NCI-H187 (cell line): ENCODE measurements at places on chromosomes 2 and 18.

GRCh38 chr2:96402591-96402990 is 67.0 kb downstream of the NCAPH start:
- no peak for DNase-seq

- DNase-seq, result no peak
These were observed 361.8 kb upstream of the UBE2E3 start for GRCh38 chr2:180618570-180618969.

DNA sequence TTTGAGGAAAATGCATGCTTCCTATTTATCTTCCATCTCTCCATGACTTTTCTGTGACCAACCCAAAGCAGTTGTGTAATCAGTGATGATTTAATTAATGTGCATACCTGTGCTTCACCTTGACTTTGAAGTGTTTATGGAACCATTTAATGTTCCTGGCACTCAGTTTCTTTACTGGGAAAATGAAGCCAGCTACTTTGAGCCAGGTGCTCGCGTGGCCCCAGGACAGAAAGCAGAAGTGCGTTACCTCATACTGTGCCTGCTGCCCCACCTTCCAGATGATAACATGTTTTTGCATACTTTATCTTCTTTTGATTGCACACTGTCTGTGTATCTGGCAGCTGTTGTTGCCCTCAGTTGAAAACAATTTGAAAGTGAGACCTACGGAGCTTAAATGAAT is 61.3 kb downstream of the PMAIP1 start:
- DNase-seq, result no peak

- DNase-seq, result no peak
These were observed 41.2 kb downstream of the SLC9A4 start for GRCh38 chr2:102514061-102514785.

- DNase-seq, result no peak
These were observed 1.1 kb downstream of the BIN1 start for GRCh38 chr2:127105656-127106456.

- DNase-seq, result no peak
These were observed 67.2 kb downstream of the MCFD2 start for GRCh38 chr2:46848447-46848846.

GRCh38 chr18:37176621-37176934 is 347.7 kb downstream of the KIAA1328 start:
- DNase-seq, result no peak

DNA sequence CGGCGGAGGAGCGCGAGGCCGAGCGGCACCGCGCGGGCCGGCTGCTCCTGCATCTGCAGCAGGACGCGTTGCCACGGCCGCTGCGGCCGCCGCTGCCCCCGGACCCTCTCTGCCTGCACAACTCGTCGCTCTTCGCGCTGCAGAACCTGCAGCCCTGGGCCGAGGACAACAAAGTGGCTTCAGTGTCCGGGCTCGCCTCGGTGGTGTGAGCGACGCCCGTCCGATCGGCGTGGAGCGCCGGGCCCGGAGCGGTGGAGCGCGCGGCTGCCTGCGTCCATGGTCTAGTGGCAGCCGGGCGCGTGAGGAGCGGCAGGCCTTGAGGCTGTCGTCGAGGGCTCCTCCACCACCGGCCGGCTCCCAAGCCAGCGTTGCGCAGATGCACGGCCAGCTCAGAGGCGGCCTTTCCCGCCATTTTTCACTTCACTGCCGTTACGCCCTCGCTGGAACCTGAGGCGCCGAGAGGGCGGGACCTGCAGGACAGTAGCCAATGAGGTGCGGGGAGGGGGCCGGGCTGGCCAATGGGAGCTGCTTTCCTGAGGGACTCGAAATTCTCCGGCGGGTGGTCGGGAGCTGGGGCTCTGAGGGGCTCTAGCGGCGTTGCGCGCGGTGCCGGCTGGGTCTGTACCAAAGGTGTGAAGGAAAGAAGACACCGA is 1.9 kb downstream of the TLX2 start:
- DNase-seq, result no peak

DNA sequence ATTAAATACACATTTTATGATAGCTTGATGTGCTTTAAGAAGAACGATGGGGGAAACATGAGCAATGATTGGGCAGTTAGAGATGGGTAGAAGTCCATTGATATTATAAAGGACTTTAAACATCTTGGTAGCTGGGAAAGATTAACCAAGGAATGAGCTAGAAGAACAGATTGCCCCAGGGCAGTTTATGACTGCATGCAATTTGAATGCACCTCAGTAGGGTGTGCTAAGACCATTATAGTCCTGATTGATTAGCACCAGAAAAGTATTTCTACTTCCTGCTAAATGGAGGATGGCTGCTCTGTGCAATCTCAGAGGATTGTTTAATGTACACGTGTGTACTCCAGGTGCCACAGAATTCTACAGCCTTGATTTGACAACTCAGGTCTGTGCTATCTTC is 641.9 kb downstream of the CNTNAP5 start:
- no peak for DNase-seq

DNA sequence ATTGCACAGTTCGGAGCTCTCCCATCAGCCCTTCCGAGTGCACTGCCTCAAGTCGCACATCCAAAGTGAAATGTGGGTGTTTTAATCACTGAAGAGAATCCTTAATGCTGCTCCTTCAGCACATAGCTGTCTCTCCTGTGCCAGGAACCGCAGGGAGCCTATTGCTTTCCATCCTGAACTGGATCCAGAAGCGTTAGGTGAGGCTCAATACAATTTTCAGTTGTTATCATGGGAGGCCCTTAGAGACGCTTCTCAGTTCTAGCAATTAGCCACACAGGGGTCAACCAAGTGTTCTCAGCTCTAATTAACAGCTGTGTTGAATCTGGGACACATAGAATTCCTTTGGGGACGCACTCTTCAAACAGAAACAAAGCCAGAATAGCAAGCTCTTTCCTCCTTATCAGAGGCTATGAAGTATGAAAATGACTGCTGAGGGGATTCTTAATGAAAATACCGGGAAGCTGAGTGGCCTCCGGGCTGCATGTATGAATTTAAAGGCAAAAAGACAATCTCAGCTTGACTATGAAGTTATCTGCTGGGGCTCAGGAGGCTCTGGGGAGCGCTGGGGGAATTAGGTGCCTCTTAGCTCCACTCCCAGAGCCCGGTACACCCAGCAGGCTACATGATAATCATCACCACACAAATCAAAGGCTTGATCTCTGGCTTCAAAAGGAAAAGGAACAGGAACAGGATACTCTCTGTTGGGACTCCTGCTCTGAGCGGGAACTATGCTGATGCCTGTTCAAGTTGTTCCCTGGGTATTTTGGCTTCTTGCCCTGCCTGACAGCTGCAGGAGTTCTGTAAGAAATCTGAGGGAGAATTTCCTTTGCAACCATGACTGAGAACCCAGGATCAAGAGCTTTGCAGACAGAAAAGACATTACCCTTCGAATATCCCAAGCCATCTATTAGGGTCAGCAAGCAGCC is 55.4 kb upstream of the NCOA1 start:
- no peak for DNase-seq

DNA sequence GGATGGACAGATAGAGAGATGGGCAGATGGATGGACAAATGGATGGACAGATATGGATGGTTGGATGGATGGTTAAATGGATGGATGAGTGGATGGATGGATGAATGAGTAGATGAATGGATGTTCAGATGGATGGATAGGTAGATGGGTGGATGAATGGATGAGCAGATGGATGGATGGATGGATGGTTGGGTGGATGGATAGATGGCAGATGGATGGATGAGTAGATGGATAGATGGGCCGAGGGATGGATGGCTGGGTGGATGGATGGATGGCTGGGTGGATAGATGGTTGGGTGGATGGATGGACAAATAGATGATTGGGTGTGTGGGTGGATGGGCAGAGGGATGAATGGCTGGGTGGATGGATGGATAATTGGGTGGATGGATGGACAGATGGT is 98.9 kb upstream of the OTOS start:
- DNase-seq, result no peak

DNA sequence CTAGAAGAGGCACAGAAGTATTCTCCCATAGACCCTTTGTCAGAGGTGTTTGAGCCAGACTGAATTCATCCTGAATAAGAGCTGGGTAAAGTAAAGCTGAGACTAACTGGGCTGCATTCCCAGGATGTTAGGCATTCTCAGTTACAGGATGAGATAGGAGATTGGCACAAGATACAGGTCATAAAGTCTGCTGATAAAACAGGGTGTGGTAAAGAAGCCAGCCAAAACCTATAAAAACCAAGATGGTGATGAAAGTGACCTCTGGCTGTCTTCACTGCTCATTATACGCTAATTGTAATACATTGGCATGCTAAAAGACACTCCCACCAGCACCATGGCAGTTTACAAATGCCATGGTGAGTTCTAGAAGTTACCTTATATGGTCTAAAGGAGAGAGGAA is 364.9 kb upstream of the TMEFF2 start:
- DNase-seq, result no peak

GRCh38 chr18:50285071-50285470 is 2.4 kb downstream of the CXXC1 start:
- DNase-seq, result no peak

GRCh38 chr2:3703757-3704355 is 481 bp downstream of the DCDC2C start:
- peak; percentile 22 for DNase-seq

DNA sequence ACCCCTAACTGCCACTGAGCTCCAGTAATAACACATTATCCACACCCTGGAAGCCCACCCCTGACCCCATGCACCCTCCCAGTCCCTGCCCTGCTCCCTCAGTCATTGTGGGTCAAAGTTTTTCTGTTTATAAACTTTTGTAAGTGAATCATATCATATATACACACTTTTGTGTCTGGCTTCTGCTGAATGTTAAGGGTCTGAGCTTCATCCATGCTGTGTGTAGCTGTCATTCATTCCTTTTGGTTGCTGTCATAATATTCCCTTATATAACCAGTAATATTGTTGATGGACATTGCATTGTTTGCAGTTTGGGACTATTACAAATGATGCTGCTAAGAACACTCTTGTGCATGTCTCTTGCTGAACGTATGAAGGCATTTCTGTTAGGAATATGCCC is 14.5 kb downstream of the CNNM4 start:
- DNase-seq, result no peak

DNA sequence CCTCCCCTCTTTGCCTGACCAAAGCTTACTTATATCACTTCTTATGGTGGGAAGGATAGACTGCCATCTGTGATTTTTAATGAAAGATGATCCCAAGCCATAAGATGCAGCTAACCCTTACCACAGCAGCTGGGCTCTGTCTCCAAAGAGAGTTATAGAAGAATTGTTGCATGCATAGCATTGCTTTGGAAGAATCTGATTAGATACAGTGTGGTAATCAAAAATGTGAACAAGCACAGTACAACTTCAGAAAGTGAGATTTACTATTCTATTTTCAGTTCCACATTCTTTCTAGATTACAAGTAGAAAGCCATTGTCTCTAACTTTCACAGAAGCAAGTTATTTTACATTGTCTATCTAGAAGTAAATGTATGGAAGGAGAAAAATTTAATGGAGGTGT is 129.0 kb upstream of the ACVR2A start:
- DNase-seq, result no peak

- no peak for DNase-seq
These were observed 2.0 kb downstream of the RDH14 start for GRCh38 chr2:18558458-18558857.

- DNase-seq, result no peak
These were observed 141.0 kb downstream of the FMNL2 start for GRCh38 chr2:152475982-152476381.

DNA sequence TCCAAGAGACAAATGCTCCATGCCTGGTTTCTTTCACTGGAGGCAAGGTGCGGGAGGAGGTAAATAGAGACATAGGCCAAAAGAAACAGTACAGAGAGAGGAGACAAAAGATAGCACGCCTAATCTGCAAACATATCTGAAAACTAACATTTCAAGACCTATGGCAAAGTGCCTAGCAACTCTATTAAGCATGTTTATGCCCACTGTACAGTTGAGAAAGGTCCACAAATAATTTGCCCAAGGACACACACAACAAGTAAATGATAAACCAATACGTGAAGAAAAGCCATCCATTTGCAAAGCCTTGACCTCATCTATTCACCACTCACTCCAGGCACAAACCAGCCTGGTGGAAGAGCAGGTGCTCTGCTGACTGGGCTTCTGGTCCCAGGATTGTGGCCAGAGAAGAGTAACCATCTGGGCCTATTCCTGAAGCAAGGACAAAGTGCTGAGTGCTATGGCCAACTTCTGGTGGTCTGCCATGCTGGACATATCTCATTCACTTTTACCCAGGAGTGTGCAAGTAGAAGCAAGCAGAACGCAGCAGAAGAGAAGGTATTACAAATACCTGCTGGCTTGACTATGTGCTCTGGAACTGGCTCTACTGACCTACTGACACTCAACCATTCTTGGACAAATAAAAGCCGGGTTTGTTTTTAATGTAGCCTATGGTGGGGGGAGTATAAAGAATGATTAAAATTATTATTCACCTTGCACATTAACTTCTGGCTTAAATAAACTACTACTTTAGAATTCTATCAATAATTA is 25.3 kb downstream of the TMEM131 start:
- DNase-seq, result no peak

- DNase-seq, result no peak
These were observed 3.6 kb downstream of the SPATA3 start for GRCh38 chr2:230999477-230999876.

- no peak for DNase-seq
These were observed 119.1 kb upstream of the KLF7 start for GRCh38 chr2:207284556-207285472.

DNA sequence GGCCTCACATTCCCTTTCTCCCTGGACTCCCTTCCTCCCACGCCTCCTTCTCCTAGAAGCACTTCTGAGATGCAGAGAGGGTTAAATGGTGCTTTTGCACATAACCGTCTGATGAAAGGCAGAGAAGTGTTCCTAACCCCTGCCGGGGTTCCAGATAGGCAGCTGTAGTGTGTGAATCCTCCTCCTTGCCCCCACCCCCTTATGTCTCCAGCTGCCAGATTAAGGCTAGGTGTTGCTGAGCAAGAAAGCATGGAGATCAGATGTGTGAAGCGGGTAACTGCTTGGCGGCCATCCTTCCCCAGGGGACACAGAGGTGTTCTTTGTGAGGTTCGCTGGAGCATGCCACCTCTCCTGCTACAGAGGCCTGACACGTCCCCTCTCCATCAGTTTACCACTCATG is 88.3 kb downstream of the NRP2 start:
- no peak for DNase-seq

GRCh38 chr2:26126074-26126473 is 46.8 kb upstream of the GAREM2 start:
- DNase-seq, result no peak

DNA sequence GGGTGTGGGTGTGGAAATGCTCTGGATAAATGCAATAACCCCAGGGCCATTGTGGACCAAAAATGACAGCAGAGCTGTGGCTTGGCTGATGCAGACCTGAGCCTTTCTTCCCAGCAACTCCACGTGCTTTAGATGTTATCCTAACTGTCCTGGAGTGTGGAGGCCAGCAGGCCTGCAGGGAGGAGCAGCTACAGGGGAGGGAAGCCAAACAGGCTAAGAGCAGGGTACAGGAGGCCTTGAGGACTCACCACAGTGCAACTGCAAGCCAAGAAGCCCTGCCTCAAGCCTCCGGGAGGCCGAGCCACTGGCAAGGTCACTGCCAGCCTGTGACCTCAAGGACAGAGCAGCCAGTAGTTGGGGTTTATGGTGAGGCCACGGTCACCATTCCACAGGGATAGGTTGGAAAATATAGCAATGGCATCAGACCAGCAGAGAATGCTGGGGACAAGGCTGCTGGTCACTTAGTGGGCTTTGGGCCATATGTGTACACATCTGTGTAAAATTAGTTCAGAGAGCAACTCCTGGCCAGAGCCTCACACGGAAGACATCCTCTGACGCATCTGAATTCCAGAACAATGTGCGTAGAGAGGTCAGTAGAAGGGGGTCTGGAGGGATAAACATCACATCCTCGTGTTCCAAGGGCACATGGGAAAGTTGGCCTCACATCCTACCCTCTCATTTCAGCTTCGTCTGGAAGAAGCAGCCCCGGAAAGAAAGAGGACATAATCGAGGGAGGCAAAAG is 76.2 kb upstream of the UPP2 start:
- DNase-seq, result no peak
